ENCODE measurements at places on chromosomes 4 and X. TPM values are rescaled to one million over a fixed set of nuclear protein-coding genes. Genes with fewer than 3 reads are reported as not detected.

DNA sequence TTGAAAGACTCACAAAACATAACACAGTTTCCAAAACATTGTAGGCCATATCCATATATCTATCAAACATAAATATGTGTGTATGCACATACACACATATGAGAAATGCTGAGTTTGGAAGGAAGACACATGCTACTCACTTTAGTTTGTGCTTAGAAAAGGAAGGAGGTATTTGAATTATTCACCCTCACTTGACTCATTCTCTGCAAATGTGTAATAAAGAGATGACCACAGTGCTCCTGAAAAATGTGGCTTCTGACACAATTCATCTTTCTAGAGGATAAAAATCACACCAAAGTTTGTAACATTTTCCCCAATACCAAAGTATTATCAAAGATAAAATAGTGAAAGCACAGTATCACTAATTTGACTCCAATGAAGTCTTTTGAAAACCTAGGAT, 950.1 kb downstream of the FAT4 start:
- no peak for DNase-seq

GRCh38 chr4:183287677-183288076, 32.4 kb downstream of the CLDN22 start:
- DNase-seq = no peak

DNA sequence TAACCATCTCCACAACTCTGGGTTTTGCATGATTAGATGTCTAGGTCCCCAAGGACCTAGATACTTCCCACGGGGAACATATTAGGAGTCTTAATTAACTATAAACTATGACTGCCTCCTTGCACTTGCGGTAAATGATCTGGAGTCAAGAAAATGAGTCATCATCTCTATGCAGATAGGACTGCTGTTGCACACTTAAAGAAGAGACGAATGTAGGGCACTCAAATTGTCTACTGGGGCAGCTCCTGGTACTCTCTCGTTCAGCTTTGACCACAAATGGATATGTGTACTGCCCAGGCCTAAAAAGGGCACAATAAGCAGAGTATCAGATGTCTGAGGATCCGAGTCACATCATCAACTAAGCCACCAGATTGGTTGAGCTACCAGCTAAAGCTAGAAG, 1783.4 kb upstream of the AGA start:
- no peak for DNase-seq

DNA sequence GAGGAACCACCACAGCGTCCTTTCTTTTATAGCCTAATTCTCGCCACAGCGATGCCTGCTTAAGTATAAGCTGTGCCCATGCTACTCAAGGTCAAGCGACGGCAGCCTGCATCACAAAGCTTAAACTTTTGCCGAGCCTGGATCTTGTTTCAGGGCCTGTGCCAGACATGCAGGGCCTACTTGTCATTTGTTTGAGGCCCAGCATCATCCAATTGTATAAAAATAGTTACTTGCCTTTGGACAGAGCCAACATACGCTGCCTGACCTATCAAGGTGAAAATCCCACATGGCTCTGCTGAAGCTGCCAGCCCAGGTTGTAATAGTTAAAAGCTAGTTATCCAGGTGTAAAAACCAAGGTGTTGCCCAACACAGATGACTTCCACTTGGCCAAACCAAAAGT, 107.1 kb downstream of the TMEM131L start:
- DNase-seq = no peak

GRCh38 chrX:150565551-150565950, 2.9 kb upstream of the MTM1 start:
- DNase-seq = no peak

GRCh38 chr4:108192056-108192455, 23.3 kb upstream of the LEF1 start:
- DNase-seq = no peak

GRCh38 chr4:167802463-167803212, 289.7 kb upstream of the ANXA10 start:
- DNase-seq = no peak

- no peak for DNase-seq
Observed at GRCh38 chrX:39822133-39822748, 275.5 kb downstream of the BCOR start.

COL4A6 gene
- 10.7 TPM for total RNA-seq

All from breast epithelium (tissue), 4 donors.